ENCODE measurements at places on chromosomes 5 and 9. TPM values are rescaled to one million over a fixed set of nuclear protein-coding genes. Genes with fewer than 3 reads are reported as not detected.
A peak's percentile ranks its signal among the peaks of the same experiment; 100 is the strongest.

GRCh38 chr5:147046281-147046680 lies 167.7 kb upstream of the PPP2R2B start:
- no peaks in the 10 kb centered on the region for H3K4me1 ChIP-seq
- peaks cover 20% of the 10 kb centered on the region for H3K27me3 ChIP-seq
- no peak overlapping the region for H3K4me3 ChIP-seq
- no peaks in the 10 kb centered on the region for H3K36me3 ChIP-seq
- no peak for DNase-seq
- no peak overlapping the region for H3K27ac ChIP-seq

DNA sequence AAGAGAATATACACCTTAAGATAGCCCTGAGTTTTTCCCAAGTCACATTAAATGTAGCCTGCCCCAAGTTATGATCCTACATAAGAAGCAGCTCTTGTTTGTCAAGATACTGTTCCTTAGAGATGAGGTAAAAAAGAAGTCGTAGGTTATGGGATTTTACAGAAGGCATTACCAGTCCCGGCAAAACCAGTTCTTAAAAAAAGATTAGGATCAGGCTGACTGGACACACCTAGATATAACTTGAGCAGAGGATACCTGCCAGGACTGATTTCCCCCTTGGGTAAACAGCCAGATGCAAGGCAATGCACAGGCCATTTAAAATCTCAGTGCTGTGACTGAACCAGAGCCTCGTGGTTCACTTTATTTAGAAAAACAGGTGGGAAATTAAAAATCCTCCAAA lies 14.1 kb upstream of the SEMA5A start:
- H3K4me1 ChIP-seq: peaks cover 67% of the 10 kb centered on the region
- peak overlapping the region; percentile 79 for H3K27ac ChIP-seq

DNA sequence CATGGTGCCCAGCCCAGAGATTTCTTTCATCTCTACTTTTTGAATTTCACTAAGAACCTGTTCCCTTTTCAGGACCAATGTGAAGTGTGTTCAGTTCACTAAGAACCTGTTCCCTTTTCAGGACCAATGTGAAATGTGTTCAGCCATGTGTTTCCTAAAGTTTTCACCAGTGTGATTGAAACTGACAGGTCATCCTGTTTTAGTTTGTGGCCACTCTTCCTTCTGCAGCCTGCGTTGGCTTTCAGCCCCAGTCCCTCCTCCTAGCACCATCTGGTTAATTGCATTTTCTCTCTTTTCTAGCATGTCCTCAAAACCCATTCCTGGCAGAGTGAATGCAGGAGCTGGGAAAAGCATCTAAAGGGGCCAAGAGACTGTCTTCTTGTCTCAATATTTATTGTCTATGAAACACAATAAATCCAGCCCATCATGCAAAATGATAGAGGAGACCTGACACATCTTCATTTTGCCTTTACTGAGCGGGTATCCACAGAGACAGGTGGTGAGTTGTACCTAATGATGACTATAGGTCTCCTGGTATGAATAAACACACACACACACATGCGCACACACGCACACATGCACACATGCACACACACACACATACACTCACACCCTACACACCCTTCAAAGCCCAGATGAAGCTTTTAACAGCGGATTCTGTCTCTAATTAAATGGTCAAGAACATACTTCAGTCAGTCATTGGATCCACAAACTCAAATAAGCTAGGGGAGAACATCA lies 6.1 kb upstream of the PANK3 start:
- peaks cover 6% of the 10 kb centered on the region for H3K4me1 ChIP-seq
- no peaks in the 10 kb centered on the region for H3K36me3 ChIP-seq
- no peak overlapping the region for H3K4me3 ChIP-seq
- DNase-seq: no peak
- H3K27me3 ChIP-seq: no peaks in the 10 kb centered on the region

DNA sequence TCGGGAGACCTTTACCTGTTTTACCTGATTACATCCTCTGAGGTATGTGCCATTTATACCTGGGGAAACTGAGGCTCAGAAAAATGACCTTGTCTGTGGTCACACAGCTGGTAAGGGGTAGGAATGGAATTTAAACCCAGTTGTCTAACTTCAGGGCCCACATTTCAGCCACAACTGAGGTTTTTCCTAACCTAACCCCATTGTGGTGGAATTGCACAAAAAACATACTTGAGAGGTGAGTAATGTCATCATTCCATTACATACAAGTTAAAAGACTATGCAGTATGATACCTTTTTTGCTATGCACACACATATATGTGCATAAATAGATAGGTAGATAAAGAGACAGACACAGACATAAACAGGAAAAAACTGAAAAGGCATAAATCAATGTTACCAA lies 14.1 kb downstream of the FGF1 start:
- H3K27ac ChIP-seq: no peak overlapping the region
- DNase-seq: peak; percentile 60
- H3K4me3 ChIP-seq: no peak overlapping the region
- no peaks in the 10 kb centered on the region for H3K27me3 ChIP-seq
- H3K36me3 ChIP-seq: no peaks in the 10 kb centered on the region

DNA sequence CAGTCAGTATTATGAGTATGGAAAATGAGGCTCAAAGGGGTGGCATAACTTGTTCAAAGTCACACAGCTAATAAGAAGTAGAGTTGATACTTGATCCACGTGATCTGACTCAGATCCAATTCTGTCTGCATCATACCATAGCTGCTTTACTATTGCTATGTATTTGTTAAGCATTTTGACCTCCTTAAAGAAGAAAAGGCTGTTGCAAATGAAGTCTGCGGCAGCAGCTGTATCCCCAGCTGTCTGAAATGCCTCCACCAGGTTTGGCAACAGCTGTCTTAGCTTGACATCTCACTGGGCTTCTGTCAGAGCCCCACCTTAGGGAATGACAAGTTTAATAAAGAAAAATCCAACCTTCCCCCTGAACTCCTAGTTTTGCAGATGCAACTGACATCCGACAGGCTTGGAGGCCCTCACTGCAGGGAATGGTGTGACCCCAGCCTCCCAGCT lies 75.6 kb upstream of the SLC44A1 start:
- H3K36me3 ChIP-seq: no peaks in the 10 kb centered on the region
- H3K4me3 ChIP-seq: no peak overlapping the region
- H3K4me1 ChIP-seq: no peaks in the 10 kb centered on the region
- no peak for DNase-seq

GRCh38 chr9:134460206-134460605 lies 134.0 kb downstream of the RXRA start:
- no peak overlapping the region for H3K4me3 ChIP-seq
- H3K27me3 ChIP-seq: no peaks in the 10 kb centered on the region
- H3K36me3 ChIP-seq: no peaks in the 10 kb centered on the region
- H3K27ac ChIP-seq: no peak overlapping the region
- peaks cover 13% of the 10 kb centered on the region for H3K4me1 ChIP-seq

GRCh38 chr5:103228588-103228987 lies 30.0 kb upstream of the MACIR start:
- no peak for DNase-seq
- H3K4me3 ChIP-seq: no peak overlapping the region
- H3K27me3 ChIP-seq: no peaks in the 10 kb centered on the region
- H3K36me3 ChIP-seq: no peaks in the 10 kb centered on the region

- no peaks in the 10 kb centered on the region for H3K27me3 ChIP-seq
- H3K36me3 ChIP-seq: no peaks in the 10 kb centered on the region
- peaks cover 41% of the 10 kb centered on the region for H3K4me1 ChIP-seq
- DNase-seq: no peak
- H3K4me3 ChIP-seq: no peak overlapping the region
These were observed 147.5 kb upstream of the CDKN2B start for GRCh38 chr9:22156586-22156985.

DNA sequence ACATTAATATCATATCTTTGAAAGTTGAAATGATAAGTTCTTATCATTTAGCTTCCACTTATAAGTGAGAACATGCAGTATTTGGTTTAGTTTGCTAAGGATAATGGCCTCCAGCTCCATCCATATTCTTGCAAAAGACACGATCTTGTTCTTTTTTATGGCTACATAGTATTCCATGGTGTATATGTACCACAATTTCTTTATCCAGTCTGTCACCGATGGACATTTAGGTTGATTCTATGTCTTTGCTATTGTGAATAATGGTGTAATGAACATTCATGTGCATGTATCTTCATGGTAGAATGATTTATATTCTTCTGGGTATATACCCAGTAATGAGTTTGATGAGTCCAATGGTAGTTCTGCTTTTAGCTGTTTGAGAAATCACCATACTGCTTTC lies 135.0 kb upstream of the PRR16 start:
- H3K36me3 ChIP-seq: no peaks in the 10 kb centered on the region
- H3K4me3 ChIP-seq: no peak overlapping the region
- no peaks in the 10 kb centered on the region for H3K27me3 ChIP-seq
- no peak overlapping the region for H3K27ac ChIP-seq

GRCh38 chr9:101093620-101094019 lies 65.1 kb downstream of the PLPPR1 start:
- no peaks in the 10 kb centered on the region for H3K4me1 ChIP-seq
- DNase-seq: peak; percentile 14
- H3K27me3 ChIP-seq: no peaks in the 10 kb centered on the region
- no peak overlapping the region for H3K4me3 ChIP-seq
- H3K36me3 ChIP-seq: no peaks in the 10 kb centered on the region

DNA sequence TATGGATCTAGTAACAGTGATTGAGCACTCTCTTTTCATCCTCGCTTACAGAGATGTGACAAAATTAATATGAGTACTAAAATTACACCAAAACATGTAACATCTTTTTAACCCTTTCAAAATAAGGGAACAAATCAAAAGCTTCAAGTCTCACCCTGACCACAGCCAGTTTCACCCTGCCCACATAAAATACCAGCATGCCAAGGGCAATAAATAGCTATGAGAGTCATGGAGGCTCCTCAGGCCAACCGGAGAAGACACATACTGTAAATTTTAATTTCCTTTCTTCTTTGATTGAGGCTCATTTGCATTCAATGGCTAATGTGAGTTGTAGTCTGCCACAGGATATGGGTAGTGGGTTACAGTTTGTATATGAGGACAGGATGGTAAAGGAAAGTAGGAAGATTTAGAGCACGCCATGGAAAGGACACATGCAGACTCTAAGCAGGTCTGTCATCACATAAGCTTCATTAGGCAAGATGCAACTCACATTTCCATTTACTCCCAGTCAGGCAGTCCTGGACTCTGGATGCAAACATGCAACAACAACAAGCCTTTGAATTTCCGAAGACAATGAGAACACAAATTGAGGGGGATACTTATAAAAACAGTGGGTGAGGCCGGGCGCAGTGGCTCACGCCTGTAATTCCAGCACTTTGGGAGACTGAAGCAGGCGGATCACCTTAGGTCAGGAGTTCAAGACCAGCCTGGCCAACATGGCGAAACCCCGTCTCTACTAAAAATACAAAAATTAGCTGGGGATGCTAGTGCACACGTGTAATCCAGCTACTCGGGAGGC lies 11.3 kb downstream of the IL4 start:
- no peak overlapping the region for H3K27ac ChIP-seq
- DNase-seq: no peak
- H3K4me1 ChIP-seq: no peaks in the 10 kb centered on the region
- H3K4me3 ChIP-seq: no peak overlapping the region
- no peaks in the 10 kb centered on the region for H3K36me3 ChIP-seq

DNA sequence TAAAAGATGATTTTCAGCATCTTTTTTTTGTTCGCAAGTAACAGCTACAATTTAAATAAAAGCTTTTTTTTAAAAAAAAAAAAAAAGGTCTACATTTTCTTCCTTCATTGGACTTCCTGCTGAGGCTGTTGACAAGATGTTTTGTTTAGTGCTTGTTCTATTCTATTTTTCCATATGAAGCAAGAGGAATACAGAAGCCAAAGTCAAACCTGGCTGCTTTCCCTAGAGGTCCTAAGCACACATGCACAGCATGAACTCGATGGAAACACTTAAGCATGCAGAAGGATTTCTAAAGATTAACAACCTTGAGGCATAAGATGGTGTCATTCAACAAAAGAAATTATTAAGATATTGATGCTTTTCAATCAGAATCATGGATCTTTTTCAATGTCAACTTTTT lies 105.1 kb downstream of the ADCY2 start:
- no peaks in the 10 kb centered on the region for H3K4me1 ChIP-seq
- no peak overlapping the region for H3K4me3 ChIP-seq
- peaks cover 6% of the 10 kb centered on the region for H3K27me3 ChIP-seq
- H3K36me3 ChIP-seq: no peaks in the 10 kb centered on the region

DNA sequence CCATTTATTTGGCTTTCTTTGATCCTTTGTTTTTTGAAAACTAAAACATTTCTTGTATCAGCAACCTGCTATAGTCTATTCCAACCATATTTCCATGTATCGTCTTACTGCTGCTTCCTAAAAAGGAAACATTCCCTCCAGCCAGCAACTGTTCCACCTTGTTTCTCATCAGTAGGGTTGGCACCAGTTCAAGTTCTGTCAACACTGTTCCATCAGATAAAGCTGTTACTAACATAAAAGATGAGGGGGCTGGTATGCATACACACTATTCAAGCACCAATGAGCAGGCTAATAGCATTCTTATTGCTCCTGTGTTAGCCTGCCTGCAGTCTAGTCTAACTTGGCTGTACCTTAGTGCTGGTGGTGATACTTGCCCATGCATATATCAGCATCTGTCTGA lies 178.3 kb downstream of the CWC27 start:
- no peak overlapping the region for H3K4me3 ChIP-seq
- H3K27ac ChIP-seq: no peak overlapping the region
- H3K4me1 ChIP-seq: no peaks in the 10 kb centered on the region
- H3K27me3 ChIP-seq: no peaks in the 10 kb centered on the region

GRCh38 chr9:35662437-35662836 lies 2.6 kb downstream of the ARHGEF39 start:
- no peak overlapping the region for H3K4me3 ChIP-seq
- peaks cover 43% of the 10 kb centered on the region for H3K4me1 ChIP-seq
- DNase-seq: no peak
- peaks cover 20% of the 10 kb centered on the region for H3K36me3 ChIP-seq
- H3K27ac ChIP-seq: no peak overlapping the region

GRCh38 chr9:72834994-72835393 lies 117.9 kb downstream of the ALDH1A1 start:
- H3K27me3 ChIP-seq: 0 out of 2 replicates have a peak, but pooled peaks cover 4% of the 10 kb centered on the region
- no peak overlapping the region for H3K27ac ChIP-seq
- DNase-seq: no peak

ITK gene
- 0.58 TPM for total RNA-seq

SPATA6L gene
- 1.4 TPM for total RNA-seq

IL13 gene
- not detected for total RNA-seq

CTSL gene
- 71.7 TPM for total RNA-seq

NIPSNAP3A gene
- 9.1 TPM for total RNA-seq

MRPL50 gene
- total RNA-seq: 10.2 TPM

CTSV gene
- 11.4 TPM for total RNA-seq

Data from PC-3 (cell line).